B cell (primary cell): ENCODE measurements at places on chromosomes 7 and 10. TPM values are rescaled to one million over a fixed set of nuclear protein-coding genes. Genes with fewer than 3 reads are reported as not detected.
A peak's percentile ranks its signal among the peaks of the same experiment; 100 is the strongest.

Gene OR2A1
- 0.31 and 0.52 TPM in 2 replicates for polyA plus RNA-seq

Gene PAX2
- 0.07 and 0.12 TPM in 2 replicates for polyA plus RNA-seq

Gene MASTL
- polyA plus RNA-seq: 7.6 and 12.3 TPM in 2 replicates

Gene SUFU
- polyA plus RNA-seq: 4.8 and 5.2 TPM in 2 replicates

Gene PIK3CG
- 13.3 and 18.4 TPM in 2 replicates for polyA plus RNA-seq

Gene SFTPA1
- not detected in 2 replicates for polyA plus RNA-seq

Gene WIPF3
- not detected in 2 replicates for polyA plus RNA-seq

Gene NCOA4
- 22.7 and 27.1 TPM in 2 replicates for polyA plus RNA-seq

Gene NEUROG3
- polyA plus RNA-seq: 0.09 TPM in 1 of 2 replicates, not detected in the other

Gene VAX1
- polyA plus RNA-seq: not detected in 2 replicates

Gene PON1
- not detected in 2 replicates for polyA plus RNA-seq

Gene CHRM2
- polyA plus RNA-seq: not detected in 2 replicates

Gene CYP3A4
- not detected in 2 replicates for polyA plus RNA-seq

Gene FAM180A
- not detected in 2 replicates for polyA plus RNA-seq

Gene GIMAP2
- polyA plus RNA-seq: 13.2 and 19.9 TPM in 2 replicates

GRCh38 chr7:35015346-35015859, 21.9 kb downstream of the DPY19L1 start:
- H3K4me1 ChIP-seq: no peaks in the 10 kb centered on the region
- no peak overlapping the region for H3K4me3 ChIP-seq
- no peaks in the 10 kb centered on the region for H3K27me3 ChIP-seq
- no peak overlapping the region for H3K27ac ChIP-seq

DNA sequence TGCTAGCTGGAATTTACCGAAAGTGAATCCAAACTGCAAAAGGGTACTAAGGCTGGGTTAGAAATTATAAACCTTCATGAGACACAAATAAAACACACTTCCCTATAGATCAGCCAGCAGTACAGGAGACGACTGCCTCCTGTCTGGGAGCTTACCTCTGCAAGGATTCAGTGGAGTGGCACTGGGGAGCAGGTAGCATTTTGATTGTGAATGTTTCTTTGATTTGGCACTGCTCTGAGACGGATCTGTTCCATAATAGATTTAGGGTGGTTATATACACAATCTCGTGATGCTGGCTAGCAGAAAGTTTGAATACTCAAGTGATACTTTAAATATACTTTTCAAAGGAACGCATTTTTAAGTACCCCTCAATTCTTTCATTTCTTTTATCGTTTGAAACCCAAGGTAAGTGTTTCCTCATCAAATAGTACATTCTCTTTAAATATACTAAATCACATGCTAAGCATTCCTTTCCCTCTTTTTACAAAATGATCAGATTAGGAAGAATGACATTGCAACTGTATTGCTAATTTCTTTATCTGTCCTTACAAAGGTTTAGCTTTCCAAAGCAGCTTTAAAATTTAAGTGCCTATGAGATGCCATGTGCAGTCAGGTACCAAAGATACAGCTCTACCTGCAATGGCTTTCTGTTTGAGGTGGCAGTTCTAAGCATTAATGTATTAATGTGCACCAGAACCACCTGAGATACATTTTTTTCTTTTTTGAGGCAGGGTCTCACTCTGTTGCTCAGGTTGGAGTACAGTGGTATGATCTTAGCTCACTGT, 20.6 kb upstream of the CHCHD3 start:
- H3K27ac ChIP-seq: no peak overlapping the region
- H3K4me1 ChIP-seq: no peaks in the 10 kb centered on the region
- DNase-seq: no peak
- H3K36me3 ChIP-seq: no peaks in the 10 kb centered on the region
- no peak overlapping the region for H3K4me3 ChIP-seq
- H3K27me3 ChIP-seq: no peaks in the 10 kb centered on the region

DNA sequence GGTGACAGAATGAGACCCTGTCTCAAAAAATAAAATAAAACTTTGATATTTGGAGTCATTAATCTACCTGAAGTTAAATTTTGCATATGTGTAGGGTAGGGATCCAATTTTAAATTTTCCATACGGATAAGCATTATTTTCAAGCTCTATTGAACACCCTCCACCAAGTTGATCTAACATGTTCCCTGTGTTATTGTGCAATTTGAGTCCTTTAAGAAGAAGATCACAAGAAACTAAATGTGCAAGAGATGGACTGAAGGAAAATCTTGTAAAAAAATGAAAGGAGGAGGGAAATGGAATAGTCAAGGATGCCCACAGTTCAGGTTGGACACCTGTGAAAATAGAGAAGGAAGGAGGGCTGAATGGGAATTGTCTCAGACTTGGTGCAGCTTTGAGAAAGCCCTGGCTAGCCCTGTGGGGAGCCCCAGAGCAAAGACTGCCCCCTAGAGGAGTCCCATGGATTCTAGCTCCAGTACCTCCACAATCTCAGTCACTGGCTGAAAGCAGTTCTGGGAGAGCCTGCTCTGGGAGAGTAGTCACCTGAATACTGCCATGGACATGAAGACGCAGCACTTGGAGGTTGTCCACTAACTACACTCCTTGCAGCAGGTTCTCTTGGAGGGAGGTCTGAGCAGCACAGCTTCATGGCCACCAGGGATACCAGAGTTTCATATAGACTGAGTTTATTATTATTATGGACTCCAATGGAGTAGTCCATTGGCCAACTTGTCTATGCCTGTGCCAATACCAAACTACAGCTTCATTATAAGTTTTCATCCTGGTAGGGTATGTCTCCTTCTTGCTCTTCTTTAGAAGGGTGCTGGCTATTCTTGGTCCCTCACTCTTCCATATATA, 5.7 kb upstream of the TIAL1 start:
- H3K4me1 ChIP-seq: peaks cover 6% of the 10 kb centered on the region
- H3K27me3 ChIP-seq: no peaks in the 10 kb centered on the region
- H3K27ac ChIP-seq: no peak overlapping the region
- no peak overlapping the region for H3K4me3 ChIP-seq
- no peak for DNase-seq

- no peaks in the 10 kb centered on the region for H3K27me3 ChIP-seq
- H3K4me1 ChIP-seq: no peaks in the 10 kb centered on the region
- no peaks in the 10 kb centered on the region for H3K36me3 ChIP-seq
- no peak for DNase-seq
- H3K4me3 ChIP-seq: no peak overlapping the region
- no peak overlapping the region for H3K27ac ChIP-seq
Observed at GRCh38 chr10:21285742-21286331, 239.6 kb downstream of the SKIDA1 start.

DNA sequence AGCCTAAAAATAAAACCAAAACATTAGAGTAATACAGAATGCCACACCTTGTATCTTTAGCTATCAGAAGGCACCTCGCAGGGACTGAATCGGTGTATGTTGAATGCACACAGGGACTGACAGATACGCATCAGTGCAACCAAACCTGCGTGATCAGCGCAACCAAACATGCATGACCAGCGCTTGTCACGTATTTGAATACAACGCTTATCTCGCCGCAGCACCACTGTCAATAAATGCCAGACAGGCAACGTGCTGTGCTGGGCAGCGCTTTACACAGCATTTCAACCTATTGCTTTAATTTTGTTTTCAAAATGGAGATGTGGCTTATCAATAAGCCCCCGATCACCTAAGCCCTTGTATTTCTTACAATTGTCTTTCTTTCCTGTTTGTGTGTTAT, 242.4 kb downstream of the SFMBT2 start:
- no peak overlapping the region for H3K4me3 ChIP-seq
- H3K27me3 ChIP-seq: no peaks in the 10 kb centered on the region
- H3K4me1 ChIP-seq: no peaks in the 10 kb centered on the region

GRCh38 chr10:102384053-102384452, 11.5 kb upstream of the NFKB2 start:
- no peak overlapping the region for H3K27ac ChIP-seq
- DNase-seq: no peak
- H3K4me1 ChIP-seq: peaks cover 8% of the 10 kb centered on the region
- H3K27me3 ChIP-seq: no peaks in the 10 kb centered on the region
- peaks cover 33% of the 10 kb centered on the region for H3K36me3 ChIP-seq

DNA sequence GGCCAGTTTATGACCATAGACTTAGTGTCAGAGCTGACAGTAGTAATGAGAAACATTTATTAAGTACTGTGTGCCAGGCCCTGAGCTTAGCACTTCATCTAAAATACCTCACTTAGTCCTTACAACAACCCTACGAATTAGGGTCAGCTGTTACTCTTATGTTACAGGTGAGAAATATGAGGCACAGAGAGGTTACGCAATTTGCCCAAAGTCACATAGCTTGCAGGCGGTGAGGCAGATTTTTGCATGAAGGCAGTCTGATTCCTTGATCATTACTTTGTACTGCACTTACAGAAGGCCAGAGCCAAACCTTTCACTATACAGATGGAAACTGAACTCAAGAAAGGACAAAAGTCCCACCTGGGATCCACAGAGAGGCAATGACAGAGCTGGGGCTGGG, 10.2 kb downstream of the CDH23 start:
- H3K36me3 ChIP-seq: no peaks in the 10 kb centered on the region
- peaks cover 3% of the 10 kb centered on the region for H3K27me3 ChIP-seq
- no peak for DNase-seq
- no peak overlapping the region for H3K4me3 ChIP-seq
- H3K4me1 ChIP-seq: no peaks in the 10 kb centered on the region
- H3K27ac ChIP-seq: no peak overlapping the region

DNA sequence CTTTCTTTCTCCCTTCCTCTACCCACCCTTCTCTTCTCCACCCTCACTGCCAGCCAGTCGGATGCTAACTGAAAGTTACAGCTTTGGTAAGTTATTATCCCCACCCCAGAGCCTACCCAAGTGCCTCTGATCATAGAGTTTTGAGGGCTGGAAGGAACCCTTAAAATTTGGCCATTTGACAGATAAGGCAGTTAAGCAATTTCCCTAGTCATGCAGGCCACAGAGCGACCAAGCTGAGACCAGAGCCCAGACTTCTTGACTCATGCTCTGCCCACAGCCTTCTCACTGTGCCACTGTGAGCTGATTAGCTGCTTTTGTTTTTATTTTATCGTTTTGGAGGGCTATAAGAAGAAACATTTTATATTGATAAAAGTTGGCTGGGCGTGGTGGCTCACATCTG, 17.2 kb downstream of the SAP25 start:
- no peak for DNase-seq
- H3K36me3 ChIP-seq: peaks cover 20% of the 10 kb centered on the region
- H3K27ac ChIP-seq: no peak overlapping the region
- no peak overlapping the region for H3K4me3 ChIP-seq
- H3K27me3 ChIP-seq: no peaks in the 10 kb centered on the region

- no peak overlapping the region for H3K4me3 ChIP-seq
- no peaks in the 10 kb centered on the region for H3K4me1 ChIP-seq
- H3K36me3 ChIP-seq: no peaks in the 10 kb centered on the region
- no peak overlapping the region for H3K27ac ChIP-seq
- no peaks in the 10 kb centered on the region for H3K27me3 ChIP-seq
Observed at GRCh38 chr7:153047079-153047959, 287.8 kb downstream of the ACTR3B start.

DNA sequence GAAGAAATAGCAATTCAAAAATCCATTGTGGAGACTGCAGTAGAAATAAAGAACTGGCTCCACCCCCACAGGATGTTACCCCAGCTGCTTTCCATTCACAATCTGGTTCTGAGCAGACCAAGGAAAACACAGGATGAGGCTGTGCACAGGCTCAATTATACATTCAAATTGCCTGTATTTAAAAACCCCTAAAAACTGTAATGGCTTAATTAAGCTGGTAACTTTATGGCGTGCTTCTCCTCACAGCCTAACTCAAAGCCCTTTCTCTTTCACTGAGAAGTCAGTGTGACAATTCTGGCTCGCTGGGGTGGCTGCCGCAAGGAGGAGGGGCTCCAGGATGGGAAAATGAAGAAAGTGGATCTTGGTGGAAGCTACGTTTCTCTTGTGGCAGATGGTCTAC, 1191.1 kb downstream of the SORCS1 start:
- DNase-seq: no peak

GRCh38 chr10:129213256-129213655, 253.8 kb upstream of the MGMT start:
- no peak overlapping the region for H3K4me3 ChIP-seq
- no peak for DNase-seq
- H3K36me3 ChIP-seq: no peaks in the 10 kb centered on the region

DNA sequence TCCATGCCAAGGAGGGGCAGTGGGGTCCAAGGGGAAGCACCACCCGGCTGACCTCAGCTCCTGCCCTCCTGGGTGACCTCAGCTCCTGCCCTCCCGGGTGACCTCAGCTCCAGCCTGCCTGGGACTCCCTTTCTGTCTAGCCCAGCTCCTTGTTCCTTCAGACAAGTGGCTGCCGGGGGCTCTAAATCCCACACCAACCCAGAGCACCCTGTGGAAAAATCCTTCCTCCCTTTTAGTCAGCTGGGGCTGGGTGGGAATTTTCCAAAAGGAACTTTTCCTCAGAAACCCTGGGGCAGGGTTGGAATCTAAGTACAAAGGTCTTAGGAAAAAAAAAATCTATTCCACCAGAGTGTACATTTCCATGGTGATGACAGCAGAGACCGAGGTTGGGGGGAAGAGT, 36.3 kb downstream of the AKR1B1 start:
- H3K36me3 ChIP-seq: no peaks in the 10 kb centered on the region
- H3K27ac ChIP-seq: no peak overlapping the region
- no peak overlapping the region for H3K4me3 ChIP-seq
- no peak for DNase-seq

GRCh38 chr10:117320050-117320665, 55.1 kb downstream of the PDZD8 start:
- DNase-seq: peak; percentile 21
- no peak overlapping the region for H3K27ac ChIP-seq
- H3K4me1 ChIP-seq: no peaks in the 10 kb centered on the region

DNA sequence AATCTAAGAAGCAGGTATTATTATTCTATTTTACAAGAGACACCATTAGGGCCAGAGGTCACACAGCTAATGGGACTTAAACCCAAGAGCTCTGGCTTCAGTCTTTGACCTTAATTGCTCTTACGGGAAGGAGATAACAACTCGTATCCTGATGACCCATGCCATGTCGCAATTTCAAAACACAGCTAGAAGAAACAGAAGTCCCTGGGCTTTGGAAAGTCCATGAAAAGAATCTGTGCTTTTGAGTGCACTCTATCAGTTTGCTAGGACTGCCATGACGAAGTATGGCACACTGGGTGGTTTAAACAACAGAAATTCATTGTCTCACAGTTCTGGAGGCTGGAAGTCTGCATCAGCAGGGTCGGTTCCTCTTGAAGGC, 247.8 kb upstream of the AOAH start:
- H3K27me3 ChIP-seq: no peaks in the 10 kb centered on the region
- no peak overlapping the region for H3K4me3 ChIP-seq
- H3K4me1 ChIP-seq: peaks cover 12% of the 10 kb centered on the region

GRCh38 chr7:79968077-79968648, 166.5 kb upstream of the GNAI1 start:
- no peak for DNase-seq
- H3K4me3 ChIP-seq: no peak overlapping the region
- H3K4me1 ChIP-seq: no peaks in the 10 kb centered on the region
- H3K27ac ChIP-seq: no peak overlapping the region

DNA sequence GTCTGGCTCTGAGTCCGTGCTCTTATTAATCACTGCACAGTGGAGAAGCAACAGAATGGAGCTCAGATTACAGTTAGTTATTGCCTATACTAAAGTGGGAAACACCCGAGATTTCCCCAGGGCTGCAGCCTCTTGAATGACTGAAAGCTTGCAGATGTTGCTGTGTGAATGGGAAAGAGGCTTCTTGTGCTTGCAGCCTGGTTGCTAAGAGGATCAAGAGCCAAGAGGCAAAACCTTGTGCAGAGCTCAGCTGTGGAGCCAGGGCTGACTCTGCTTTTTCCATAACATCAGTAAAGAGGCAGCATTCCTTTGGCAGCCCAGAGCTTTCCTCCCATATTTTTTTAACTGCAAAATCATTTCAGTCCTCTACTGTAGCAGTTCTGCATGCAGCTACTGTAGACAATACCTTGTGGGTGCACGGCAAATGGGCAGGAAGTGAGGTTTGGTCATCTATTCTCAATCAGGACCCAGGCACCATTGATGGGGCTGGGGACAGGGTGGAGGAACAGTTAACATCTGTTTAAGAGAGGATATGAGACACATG, 86.5 kb downstream of the RALA start:
- H3K27ac ChIP-seq: no peak overlapping the region
- H3K36me3 ChIP-seq: peaks cover 5% of the 10 kb centered on the region
- no peak for DNase-seq
- no peaks in the 10 kb centered on the region for H3K4me1 ChIP-seq
